Heart right ventricle (tissue), 16 donors: ENCODE measurements at places on chromosomes 4 and X. TPM values are rescaled to one million over a fixed set of nuclear protein-coding genes. Genes with fewer than 3 reads are reported as not detected.

DNA sequence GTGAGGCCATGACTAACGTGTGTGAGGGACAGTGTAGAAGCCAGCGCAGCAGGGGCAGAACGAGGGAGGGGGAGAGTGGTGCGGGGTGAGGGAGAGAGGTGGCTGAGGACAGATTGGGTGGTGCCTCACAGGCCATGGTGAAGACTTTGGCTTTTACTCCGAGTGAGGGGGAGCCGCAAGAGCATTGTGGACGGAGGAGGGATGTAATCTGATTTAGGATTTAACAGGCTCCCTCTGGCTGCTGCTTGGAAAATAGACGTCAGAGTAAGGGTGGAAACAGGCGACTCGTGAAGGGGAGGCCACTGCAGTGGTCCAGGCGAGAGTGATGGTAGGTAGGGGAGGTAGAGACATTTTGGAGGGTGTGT, 13.0 kb downstream of the PPP1R3F start:
- DNase-seq = no peak

DNA sequence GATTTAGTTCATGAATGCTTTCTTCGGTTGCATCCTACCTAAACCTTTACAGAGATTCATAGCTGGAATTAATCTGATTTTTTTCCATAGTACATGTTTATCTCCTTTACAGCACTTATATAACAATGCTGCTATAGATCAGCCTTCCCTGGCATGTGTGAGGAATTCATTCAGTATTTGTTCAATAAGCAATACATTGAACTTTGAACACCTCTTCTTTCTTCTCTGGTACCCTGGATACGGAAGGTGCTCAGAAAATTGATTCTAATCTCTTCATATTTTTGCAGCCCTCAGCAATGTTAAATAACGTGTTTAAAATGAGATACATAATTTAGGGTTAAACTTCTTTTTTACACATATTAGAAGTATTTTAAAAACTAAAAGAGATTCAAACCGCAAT, 467.4 kb downstream of the TRIML1 start:
- DNase-seq = no peak

- DNase-seq = peak; percentile 27
These were observed at the start of gene MAGED2 for GRCh38 chrX:54807524-54808108. TSS of gene MAGED2 (plus strand) at chrX:54807745. CDS start at chrX:54809332, 1,587 bp downstream.

TLR2 gene
- polyA plus RNA-seq = 3.1 TPM

PDCL2 gene
- polyA plus RNA-seq = not detected
